ENCODE measurements at places on chromosomes 5 and 9.

GRCh38 chr5:79512471-79513307 is 1.2 kb downstream of the HOMER1 start:
- no peak for DNase-seq

DNA sequence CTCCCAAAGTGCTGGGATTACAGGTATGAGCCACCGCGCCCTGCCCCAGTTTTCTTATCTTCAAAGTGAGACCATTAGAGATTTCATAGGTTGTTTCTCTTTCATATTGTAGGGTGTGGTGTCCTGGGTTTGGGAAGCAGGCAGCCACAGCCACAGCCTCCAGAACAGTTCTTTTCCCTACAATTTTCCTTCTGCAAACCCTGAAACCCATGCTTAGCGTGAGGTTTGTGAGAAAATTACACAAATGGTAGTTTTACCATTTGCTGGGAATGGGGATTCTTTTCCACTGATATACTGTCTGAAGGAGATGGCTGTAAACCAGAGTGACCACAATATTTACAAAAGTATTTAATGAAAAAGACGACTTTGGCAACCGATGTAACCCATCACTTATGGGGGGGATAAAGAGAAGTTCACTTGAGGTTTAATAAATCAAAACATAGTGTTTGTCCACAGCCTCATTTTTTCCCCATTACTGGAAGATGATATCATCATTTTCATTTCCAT is 26.7 kb upstream of the ECM2 start:
- no peak for DNase-seq

- DNase-seq = no peak
These were observed 352.1 kb upstream of the CD180 start for GRCh38 chr5:67548520-67549295.

GRCh38 chr5:127820910-127821553 is 117.8 kb downstream of the CCDC192 start:
- DNase-seq = no peak

- DNase-seq = no peak
These were observed 10.1 kb downstream of the BRD9 start for GRCh38 chr5:882253-883183.

- DNase-seq = peak; percentile 83
These were observed 8.4 kb upstream of the PHYHD1 start for GRCh38 chr9:128912270-128912853.

- DNase-seq = no peak
These were observed 302.1 kb downstream of the CSNK1G3 start for GRCh38 chr5:123813937-123814624.

DNA sequence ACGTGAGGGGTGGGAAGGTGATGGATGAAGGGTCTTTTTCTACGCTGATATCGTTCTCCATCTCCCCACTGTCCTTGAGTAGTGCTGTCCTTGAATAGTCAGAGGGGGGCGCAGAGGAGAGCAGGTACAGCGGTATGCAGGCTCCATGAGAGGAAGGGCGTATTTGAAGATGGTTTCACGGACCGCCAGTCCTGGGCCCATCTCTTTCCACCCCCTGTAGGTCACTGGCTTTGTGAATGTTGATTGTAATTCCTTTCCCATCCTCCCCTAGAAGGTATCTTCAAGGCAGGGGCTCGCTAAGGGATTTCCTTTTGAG is 40.8 kb upstream of the DAB2IP start:
- no peak for DNase-seq

DNA sequence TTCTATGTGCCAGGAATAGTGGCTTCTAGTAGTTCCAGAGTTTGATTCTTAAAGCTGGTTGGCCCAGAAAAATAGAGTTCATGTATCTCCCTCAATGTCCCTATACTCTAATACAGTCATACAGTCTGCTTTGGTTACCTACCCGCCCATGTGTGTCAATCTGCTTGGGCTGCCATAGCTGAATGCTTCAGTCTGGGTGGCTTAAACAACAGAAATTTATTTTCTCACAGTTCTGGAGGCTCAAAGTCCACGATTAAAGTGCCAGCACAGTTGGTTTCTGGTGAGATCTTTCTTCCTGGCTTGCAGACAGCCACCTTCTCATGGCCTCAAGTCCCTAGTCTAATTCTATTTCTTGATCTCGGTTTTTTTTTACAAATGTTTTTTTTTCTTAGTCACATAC is 1739.0 kb downstream of the MAT2B start:
- DNase-seq = no peak

- no peak for DNase-seq
These were observed 53.6 kb upstream of the GABRB2 start for GRCh38 chr5:161600156-161600555.

DNA sequence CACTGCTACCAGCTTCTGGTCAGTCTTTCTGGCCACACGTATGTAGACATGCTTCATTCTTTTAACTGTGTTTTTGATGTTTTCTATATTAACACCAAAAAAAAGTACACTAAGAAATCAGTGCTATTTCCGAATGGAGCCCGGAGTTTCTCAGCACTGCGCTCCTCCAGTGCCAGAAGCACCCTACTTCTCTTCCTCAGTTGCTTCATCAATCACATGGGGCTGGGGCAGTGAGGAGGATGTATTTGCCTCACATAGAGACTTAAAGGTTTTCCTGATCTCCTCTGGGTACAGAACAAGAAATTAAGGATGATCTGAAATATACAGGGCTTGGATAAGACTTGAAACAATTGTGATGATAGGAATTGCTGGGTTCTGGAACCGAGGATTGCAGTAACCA is 148.0 kb downstream of the ERCC6L2 start:
- DNase-seq = no peak

- DNase-seq = no peak
These were observed 44.2 kb upstream of the SPIN1 start for GRCh38 chr9:88344013-88344412.

- DNase-seq = no peak
These were observed 486.1 kb downstream of the KDM4C start for GRCh38 chr9:7243838-7244237.

DNA sequence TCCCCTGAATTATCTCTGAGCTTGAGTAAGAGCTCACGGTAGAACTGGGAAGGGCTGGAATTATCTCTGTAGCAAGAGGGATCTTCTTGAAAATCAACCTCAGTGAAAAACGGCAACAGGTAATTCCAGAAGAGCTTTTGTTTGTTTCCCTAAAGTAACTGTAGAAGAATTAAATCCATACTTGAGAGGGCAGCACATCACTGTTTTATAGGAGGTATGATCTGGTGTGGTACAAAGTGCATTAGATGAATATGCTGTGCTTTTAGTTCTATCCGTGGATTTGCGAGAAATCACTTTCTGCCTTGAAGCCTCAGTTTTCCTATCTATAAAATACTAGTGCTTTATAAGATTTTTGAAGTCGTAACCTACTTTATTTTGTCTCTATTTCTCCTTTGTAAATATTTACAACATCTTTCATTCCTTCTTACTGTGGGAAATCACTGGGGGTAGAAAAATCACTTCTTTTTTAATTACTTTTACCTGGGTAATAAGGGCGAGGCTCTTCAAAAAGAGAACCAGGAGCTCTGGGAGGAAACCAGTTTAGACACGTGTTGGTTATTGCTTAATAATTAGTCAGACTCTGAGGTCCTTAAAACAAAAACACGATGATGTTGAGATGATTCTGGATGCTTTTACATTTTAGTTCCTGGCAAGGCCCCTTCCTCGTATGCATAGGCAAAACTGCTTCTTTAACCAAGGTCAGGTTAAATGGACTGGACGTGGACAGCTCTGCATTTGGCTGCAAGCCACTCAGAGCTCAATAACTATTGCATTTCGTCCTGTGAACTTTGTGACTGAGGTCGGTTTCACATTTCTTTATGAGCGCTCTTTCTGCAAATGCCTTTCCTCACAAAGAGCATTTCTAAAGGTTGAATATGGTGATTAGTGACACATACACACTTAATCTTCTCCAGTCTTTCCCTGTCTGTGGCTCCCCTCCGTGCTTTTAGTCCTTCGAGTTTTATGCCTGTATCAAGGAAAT is 376.1 kb downstream of the BRINP1 start:
- no peak for DNase-seq

- DNase-seq = no peak
These were observed 39.4 kb downstream of the NNT start for GRCh38 chr5:43642428-43642827.
